CD4-positive, CD25-positive, alpha-beta regulatory T cell (primary cell): ENCODE measurements at places on chromosomes 16 and 17. TPM values are rescaled to one million over a fixed set of nuclear protein-coding genes. Genes with fewer than 3 reads are reported as not detected.

The CES1 gene
- total RNA-seq = 0.89 TPM

The DOC2B gene
- not detected for total RNA-seq

The CHST4 gene
- total RNA-seq = not detected

The TEDC2 gene
- total RNA-seq = not detected

The CCL2 gene
- total RNA-seq = not detected

The TBC1D3 gene
- not detected for total RNA-seq

The KRTAP2-3 gene
- not detected for total RNA-seq

The NPIPA8 gene
- not detected for total RNA-seq
